GM04503 (cell line): ENCODE measurements at places on chromosomes 16 and 17.

- DNase-seq: no peak
Observed at GRCh38 chr16:51757505-51757904, 606.4 kb upstream of the SALL1 start.

- DNase-seq: peak; percentile 39
Observed at GRCh38 chr17:12070561-12070960, 49.9 kb downstream of the MAP2K4 start.

- DNase-seq: no peak
Observed at GRCh38 chr17:71113347-71113746, 944.0 kb downstream of the KCNJ2 start.

GRCh38 chr17:73155410-73156165, 9.2 kb upstream of the SSTR2 start:
- DNase-seq: no peak

GRCh38 chr17:21686165-21687015, 5.9 kb upstream of the KCNJ18 start:
- DNase-seq: no peak

GRCh38 chr17:82266142-82266541, 7.4 kb downstream of the CSNK1D start:
- DNase-seq: no peak

- no peak for DNase-seq
Observed at GRCh38 chr16:22217890-22218730, 12.0 kb downstream of the EEF2K start.

DNA sequence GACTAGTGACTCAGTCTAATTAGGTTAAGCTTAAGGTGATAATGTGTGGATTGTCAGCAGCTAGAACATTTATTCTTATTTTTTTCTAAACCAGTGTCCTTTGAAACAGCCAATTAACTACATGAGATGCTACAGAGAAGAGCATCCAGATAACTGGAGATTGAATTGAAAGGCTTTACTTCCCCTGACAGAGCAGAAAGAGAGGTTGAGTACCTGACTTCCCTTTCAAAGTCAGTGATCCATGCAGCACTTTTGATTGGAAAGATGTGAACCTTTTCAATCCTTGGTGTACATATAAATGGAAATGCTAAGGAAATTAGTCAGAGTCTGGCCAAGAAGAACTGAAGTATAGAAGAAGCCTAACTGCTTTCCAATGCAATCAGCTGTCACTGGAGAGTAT, 653.8 kb downstream of the CDH8 start:
- no peak for DNase-seq

DNA sequence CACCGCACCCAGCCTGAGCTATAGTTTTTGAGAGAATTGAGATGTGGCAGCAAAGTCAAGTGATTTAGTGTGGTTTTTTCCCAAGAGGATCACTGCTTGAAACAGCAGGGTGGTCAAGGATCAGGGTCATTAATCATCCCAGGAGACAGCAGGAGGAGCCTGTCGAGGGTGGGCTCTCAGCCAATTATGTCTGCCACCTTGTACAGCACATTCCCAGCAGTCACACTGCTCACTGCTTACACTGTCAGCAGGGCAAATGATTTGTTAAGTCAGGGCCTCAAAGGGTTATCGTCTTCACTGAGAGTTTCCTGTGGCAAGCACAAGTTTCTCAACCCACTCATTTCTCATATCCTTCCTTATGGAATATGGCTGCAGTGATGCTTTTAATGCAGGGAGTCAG, 13.2 kb downstream of the B3GNT9 start:
- DNase-seq: no peak

DNA sequence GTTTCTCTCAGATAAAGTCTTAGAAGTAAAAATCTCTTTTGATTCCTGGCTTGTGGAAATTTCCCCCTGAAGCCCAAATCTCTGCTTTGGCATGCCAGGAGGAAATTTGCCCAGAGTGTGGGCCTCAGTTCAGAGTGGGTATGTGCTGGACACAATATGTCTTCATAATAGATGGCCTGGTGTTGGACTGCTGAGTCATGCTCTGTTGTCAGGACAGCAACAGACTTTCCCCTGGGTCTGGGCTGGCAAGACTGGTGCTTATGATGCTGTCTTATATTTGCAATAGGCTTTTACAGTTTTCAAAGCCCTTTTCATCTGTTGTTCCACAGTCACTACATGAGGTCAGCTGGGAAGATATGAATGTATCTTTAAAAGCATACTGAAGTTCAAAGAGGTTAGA, 57.0 kb downstream of the SHISA9 start:
- DNase-seq: no peak

DNA sequence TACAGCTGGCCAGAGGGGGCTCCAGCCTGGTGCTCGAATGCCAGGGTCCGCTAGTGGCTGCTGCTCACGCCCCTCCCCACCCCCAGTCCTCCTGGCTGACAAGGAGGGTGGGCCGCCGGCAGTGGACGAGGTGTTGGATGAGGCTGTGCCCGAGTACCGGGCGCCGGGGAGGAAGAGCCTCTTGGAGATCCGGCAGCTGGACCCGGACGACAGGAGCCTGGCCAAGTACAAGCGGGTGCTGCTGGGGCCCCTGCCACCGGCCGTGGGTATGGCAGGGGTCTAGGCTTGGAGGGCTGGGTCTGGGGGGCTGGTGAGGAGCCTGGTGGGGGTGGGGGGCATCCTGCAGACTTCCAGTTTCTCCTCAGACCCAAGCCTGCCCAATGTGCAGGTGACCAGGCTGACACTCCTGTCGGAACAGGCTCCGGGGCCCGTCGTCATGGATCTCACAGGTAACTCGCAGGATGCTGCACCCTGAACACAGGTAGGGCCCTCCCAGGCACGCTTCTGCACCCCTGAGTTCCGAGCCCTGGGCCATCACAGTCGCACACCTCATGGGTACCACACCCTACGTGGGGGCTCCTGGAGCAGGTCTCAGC, 1.2 kb upstream of the PDIA2 start:
- DNase-seq: no peak

GRCh38 chr17:68387435-68388218, 69.7 kb downstream of the WIPI1 start:
- no peak for DNase-seq

GRCh38 chr17:520447-521182, 168.0 kb upstream of the RPH3AL start:
- no peak for DNase-seq

DNA sequence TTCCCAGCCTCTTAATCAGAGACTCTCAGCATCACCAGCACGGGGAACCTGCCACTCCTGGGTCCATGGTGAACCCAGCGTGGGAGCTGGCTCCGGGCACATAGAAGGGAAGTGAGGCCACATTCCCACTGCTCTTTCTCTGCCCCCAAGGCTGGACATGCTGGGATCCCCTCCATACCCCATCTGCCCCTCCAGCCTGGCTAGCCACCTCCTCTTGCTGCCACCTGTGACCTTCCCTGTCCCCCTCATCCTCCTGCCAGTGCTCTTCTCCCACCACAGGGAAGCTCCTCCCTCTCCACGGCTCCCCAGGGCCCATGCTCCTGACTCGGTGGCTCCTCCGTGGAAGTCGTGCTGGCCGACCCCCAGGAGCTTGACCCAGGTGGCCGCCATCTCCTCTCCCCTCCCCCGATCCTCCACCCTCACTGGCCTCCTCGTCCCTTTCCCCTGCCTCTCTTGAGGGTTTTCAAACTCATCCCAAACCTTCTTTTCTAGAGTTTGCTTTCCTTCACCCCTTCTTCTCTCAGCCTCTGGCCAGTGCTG, 139.1 kb upstream of the CHMP6 start:
- no peak for DNase-seq

- DNase-seq: no peak
Observed at GRCh38 chr16:69017036-69017783, 88.2 kb upstream of the HAS3 start.

DNA sequence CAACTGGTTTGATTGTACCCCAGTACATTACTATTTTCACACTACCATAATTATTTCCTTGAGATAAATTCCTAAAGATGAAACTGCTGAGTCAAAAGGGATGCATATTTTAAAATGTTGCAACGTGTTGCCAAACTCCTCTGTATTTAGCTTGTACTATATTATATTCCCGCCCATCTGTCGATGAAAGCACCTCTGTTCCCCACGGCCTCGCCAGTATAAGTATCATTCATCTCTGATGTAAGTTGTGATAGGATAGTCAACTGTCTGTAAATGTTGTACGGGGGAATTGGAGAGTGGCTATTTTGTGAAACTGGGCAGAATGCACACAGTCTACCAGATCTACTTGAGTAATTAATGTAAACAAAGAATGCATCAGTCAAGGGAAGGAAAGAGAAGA, 47.7 kb upstream of the TNRC6A start:
- DNase-seq: no peak

DNA sequence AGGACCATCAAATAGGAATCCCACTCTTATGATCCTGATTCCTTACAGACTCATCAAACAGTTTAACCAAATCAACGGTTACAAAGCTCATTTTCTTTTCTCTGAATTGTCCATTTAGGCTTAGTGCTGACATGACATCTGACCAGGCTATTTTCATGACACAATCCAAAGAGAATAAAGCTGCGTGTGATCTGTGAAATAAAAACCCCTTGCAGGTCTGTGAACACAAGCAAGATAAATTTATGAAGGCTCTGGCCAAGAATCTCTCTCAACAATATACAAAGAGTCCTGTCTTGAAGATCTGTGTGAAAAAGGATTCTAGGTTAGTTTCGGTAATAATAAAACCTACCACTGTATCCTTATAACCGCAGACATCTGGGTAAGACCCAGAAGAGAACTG, 22.0 kb downstream of the COG1 start:
- DNase-seq: no peak

DNA sequence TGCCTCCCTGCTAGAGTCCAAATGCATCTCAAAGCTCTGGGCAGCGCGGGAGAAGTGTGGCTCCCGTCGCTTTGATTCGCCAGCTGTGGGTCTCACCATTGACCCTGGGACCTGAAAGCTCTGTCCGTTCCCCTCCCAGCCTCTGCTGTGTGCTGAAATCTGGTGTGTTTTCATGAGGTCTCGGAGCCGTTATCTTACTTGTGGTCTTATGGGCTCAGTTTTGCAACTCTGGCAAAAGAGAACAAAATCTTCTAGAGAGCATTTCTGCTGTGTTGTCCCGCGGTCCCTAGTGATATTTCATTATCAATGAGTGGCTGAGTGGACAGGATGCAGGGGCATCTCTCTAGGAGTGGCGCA, 13.3 kb downstream of the CRISPLD2 start:
- DNase-seq: no peak

GRCh38 chr17:6556121-6557039, at the start of gene PITPNM3:
Gene PITPNM3 (minus strand): TSS chr17:6556555. CDS start chr17:6556406, 149 bp downstream.
- no peak for DNase-seq

DNA sequence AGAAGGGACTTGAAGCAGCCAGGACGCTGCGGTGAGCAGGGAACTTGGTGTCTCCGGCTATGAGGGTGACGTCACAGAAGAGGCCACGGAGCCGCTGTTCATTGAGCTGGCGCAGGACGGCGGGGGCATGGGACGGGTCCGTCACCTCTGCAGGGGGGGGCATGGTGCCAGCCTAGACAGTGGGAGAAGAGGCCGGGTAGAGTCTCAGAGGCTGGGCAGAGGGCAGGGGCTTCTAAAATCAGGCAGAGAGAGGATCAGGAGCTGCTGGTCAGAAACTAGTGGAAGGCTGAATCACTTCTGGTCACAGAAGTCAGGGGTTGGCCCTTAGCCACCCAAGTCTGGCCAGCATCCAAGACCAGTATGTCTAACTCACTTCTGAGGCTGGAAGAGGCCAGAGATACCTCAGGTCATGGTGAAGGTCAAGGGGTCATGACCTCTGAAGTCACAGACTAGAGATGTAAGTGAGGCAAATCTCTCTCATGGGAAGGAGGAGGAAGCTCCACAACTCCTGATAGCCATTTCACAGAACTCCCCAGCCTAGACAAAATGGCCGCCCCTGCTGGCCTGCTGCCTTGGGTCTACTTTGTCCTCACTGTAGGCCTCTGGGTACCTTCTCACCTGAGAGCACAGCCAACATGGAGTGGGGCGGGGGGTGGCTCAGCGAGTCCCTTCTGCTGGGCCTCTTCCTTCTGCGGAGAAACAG, 12.6 kb downstream of the ZBTB4 start:
- no peak for DNase-seq

DNA sequence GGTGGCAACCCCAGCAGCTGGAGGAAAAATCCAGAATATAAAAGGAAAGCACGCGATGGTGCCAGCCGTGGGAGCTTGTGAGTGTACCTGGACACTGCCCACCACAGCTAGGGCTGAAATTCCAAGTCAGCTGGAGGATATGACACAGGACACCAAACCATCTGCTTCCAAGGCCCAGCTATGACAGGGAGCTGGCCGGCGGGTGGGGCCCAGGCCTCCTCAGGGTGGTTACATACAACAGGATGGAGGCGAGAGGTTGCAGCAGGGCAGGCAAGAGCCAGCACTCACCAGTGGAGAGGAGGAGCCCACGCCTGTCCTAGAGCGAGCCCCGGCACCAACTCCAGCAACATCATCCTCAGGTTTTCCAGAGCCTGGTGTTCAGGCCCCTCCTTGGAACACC, 163.2 kb upstream of the RPL38 start:
- DNase-seq: no peak

DNA sequence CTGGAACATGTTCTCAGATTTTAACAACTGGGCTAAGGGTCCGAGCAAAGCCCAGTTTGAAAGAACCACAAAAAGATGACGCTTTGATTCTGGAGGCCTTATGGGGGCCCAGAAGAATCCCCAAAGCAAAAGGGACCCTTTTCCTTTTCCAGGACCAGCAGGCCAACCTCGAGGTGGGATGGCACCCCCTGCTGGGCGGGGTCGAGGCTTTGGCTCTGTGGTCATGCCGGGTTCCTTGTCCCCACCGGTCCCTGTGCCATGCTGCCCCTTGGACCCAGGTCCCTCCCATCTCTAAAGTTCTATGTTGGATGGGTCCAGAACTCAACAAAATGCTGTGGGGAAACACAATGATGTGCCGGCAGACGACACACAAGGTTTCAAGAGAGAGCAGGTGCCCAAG, 30.9 kb downstream of the TMEM204 start:
- no peak for DNase-seq

- DNase-seq: peak; percentile 43
Observed at GRCh38 chr17:3603119-3603869, 5.9 kb downstream of the TRPV1 start.

GRCh38 chr16:50224286-50224685, 42.1 kb upstream of the ADCY7 start:
- no peak for DNase-seq

DNA sequence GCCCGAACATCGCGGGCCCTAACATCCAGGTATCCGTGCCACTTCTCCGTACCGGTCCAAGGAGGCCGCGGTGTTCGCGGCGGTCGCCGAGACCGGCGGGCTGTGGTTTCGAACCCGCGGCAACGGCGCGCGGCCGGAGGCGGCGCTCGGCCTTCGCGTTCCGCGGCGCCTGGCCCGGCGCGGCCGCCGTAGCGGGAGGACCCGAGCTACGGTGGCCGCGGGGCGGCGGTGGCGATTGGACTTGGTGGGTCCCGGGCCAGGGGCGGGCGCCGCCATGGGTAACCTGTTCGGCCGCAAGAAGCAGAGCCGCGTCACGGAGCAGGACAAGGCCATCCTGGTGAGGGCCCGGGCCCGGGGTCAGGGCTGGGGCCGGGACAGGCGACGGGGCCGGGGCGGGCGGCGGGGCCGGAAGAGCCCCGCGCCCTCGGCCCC, at the start of gene CHMP6:
CHMP6 (plus strand) TSS at position 197 of the 432 bp plus-strand sequence; CDS start at position 275, 78 bp downstream.
- DNase-seq: no peak
